ENCODE measurements at places on chromosomes 4 and X.

GRCh38 chrX:19964017-19964710, 26.7 kb downstream of the BCLAF3 start:
- DNase-seq, result no peak

GRCh38 chrX:138006180-138006579, 440.3 kb downstream of the ZIC3 start:
- DNase-seq, result no peak

DNA sequence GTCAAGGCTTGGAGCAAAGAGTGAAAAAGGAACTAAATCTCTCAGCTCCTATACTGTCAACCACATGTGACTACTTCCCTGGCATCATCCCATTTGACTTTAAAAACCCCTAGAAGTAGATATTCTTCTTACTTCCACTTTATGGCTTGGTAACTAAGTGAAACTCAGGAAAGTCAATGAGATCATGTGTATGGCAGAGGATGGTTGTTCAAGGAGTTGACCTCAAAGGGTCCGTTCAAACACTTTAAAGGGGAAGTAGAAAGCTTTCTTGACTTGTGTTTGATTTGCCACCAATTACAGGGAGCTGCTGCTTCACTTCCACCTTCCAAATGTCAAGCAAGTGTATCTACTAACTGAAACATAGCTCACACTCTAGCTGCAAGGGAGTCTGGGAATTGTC, 187.2 kb downstream of the RAB28 start:
- no peak for DNase-seq

DNA sequence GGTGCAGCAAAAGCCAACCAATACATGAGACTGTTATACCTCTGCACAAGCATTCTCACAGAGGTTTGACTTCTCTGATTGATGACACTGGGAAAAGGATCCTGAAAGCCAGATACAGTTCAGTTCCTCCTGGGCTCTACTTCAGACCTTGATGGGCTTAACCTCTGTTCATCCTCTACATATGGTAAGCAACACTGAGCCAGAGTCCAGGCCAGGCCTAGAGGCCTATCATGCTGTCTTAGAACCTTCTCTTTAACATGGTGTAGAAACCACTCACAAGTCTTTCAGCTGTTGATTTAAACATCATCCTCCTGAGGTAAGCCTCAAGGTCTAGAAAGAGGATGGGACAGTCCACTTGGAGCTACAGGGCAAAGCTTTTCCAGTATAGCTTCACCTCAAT, 9.2 kb downstream of the MAD2L1 start:
- DNase-seq, result no peak

GRCh38 chr4:189088780-189089179, 851.9 kb upstream of the FRG1 start:
- DNase-seq, result no peak

DNA sequence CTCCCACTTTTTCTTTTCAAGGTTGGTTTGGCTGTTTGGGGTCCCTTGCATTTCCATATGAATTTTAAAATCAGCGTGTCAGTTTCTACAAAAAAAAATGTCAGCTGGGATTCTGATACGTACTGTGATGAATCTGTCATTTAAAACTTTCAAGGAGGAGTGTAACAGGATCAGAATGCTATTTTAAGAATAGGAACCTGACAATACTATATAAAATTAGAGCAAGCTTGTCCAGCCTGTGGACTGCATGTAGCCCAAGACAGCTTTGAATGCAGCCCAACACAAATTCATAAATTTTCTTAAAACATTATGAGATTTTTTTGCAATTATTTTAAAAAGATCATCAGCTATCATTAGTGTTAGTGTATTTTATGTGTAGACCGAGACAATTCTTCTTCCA, 56.5 kb downstream of the TMEM164 start:
- no peak for DNase-seq

- DNase-seq, result no peak
Measured at GRCh38 chrX:24023972-24024669, 2.9 kb downstream of the KLHL15 start.

GRCh38 chrX:115892056-115892708, 278.4 kb upstream of the AGTR2 start:
- DNase-seq, result no peak

DNA sequence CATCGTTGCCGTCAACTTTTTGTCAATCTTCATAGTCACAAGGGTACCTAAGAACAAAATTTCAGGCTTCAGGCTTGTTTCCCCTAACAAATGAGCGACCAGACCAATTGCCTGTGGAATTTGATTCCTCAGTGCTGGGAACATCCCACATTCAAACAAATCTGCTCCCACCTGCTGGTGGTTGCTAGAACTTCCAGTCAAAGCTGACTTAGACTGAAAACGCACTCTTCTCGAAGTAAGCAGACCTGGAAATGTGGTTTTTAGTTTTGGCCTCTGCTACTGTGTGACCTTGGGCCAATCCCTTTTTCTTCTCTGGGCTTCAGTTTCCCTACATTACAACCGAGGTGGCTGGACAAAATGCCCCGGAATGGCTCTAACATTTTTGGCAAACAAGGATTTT, 1.8 kb upstream of the GABRQ start:
- no peak for DNase-seq

- DNase-seq, result no peak
Measured at GRCh38 chr4:158170691-158171561, 1.9 kb downstream of the GASK1B start.

Data from stimulated activated CD4-positive, alpha-beta T cell treated with anti-CD3 and anti-CD28 coated beads, Interleukin-1b, Interleukin-23, amount 100 ng/mL, for 1 hour (primary cell).